ENCODE measurements at places on chromosomes 7 and 10. TPM values are rescaled to one million over a fixed set of nuclear protein-coding genes. Genes with fewer than 3 reads are reported as not detected.

The PPP1R17 gene
- total RNA-seq = not detected

The CDK14 gene
- total RNA-seq = 21.6 TPM

The H2BK1 gene
- total RNA-seq = not detected

The PRLHR gene
- 23.1 TPM for total RNA-seq

The SFMBT2 gene
- total RNA-seq = 12.5 TPM

The FRMD4A gene
- 24.8 TPM for total RNA-seq

The CFAP43 gene
- total RNA-seq = 0.25 TPM

The TEX47 gene
- not detected for total RNA-seq

The SKAP2 gene
- total RNA-seq = 12.8 TPM

The PPIA gene
- total RNA-seq = 1,197 TPM

DNA sequence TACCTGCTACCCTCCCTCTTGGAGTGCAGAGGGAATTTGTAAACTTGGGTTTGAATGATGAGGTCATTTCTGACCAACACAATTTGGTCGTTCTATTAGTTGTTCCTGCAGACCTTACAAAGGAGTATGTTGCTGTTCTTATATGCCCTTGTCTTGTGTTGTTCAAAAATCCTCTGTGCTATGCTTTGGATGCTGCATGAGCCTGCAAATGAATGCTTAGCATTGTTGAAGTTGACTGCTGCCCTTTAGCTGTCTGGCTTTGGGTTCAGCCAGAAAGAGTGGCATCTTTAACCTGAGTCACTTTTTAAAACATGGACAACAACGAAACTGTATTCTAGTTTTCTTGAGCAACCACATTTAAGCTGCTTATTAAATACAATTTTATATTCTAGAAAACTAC lies 80.3 kb downstream of the SND1 start:
- no peak for DNase-seq

DNA sequence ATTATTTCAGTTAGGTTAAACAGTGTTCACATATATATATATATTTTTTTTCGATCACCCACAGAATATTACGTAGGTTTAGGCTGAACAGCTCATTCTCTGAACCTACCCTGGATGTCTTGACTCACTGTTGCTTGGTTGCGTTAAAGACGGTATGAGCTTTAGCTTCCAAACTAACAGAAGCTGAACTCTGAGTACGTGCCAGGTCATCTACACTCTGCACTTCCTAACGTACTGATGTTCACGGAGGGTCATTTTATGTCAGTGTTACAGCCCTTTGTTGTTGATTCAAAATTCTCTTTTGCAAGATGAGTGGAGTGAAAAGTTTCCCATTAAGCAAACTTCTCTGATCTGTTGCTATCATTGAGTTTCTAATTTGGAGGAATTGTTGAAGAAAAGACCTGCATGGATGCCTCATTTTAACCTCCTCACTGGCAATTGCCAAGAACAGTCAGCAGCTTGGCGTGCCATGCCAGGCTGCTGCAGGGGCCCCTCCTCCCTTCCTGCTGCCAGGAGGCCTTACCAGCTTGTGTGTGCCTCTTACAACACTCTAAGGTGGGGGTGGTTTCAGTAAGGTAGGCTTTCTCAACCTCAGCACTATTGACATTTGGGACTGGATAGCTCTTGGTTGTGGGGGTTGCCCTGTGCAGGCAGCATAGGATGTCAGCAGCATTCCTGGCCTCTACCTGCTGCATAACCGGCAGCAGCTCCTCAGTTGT lies 44.3 kb downstream of the INSYN2A start:
- no peak for DNase-seq

GRCh38 chr7:3399858-3400257 lies 98.8 kb downstream of the SDK1 start:
- DNase-seq = no peak

- DNase-seq = no peak
Observed at GRCh38 chr10:27607591-27607990, 103.5 kb downstream of the RAB18 start.

- no peak for DNase-seq
Observed at GRCh38 chr7:17401791-17402627, 103.6 kb downstream of the AHR start.

GRCh38 chr7:83837683-83838082 lies 188.7 kb upstream of the SEMA3E start:
- DNase-seq = no peak

DNA sequence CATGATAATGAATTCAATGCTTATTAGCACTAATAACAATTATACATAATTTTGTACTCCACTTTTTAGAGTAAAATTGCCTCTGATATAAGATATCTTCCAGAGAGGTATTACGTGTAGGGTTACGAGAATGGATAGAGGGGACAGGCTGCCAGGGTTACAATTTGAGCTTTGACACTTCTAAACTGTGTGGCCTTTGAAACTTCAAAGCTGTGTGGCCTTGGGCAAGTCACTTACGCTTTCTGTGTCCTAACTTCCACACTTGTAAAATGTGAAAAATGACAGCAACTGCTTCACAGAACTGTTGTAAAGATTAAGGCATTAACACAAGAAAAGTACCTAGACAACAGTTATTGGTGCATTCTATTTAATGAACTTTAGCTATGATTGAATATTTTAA lies 259.5 kb upstream of the SLC26A5 start:
- no peak for DNase-seq

DNA sequence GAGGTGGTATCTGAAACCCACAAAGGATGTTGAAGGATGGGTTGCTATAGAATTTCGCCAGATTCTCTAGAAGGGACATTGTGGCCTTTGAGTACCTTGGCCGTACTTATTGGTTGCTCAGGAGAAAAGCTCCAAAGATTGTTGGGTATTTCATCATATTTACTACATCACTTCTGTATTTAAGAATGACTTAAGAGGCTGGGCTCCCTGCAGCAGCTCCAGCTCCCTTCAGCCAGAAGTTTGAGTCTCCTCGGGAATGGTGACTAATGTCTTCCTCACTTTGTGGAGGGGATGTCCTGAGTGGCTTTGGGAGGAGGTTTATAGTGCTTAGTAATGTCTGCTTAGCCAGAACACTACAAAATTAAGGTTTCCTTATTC lies 18.1 kb downstream of the MINDY4 start:
- DNase-seq = no peak

DNA sequence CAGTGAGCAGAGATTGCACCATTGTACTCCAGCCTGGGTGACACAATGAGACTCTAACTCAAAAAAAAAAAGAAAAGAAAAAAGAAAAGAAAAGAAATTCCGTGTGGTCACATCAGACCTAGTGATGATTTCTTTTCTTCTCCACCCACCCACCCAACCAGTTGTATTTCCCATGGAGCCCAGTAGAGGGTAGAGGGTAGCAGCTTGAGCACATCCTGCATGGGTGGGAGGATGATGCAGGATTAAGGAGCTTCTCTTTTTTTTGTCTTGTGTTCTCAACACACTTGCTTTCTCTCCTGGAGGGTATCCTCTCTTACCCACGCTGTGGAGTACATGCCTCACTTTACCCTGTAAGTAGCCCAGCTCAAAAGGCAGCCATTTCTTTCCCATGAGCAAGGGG lies 118.6 kb upstream of the CARD11 start:
- no peak for DNase-seq

GRCh38 chr10:125066764-125067450 lies 93.5 kb downstream of the CTBP2 start:
- DNase-seq = no peak

- no peak for DNase-seq
Observed at GRCh38 chr7:15764851-15765382, 78.4 kb upstream of the MEOX2 start.

- no peak for DNase-seq
Observed at GRCh38 chr7:20777377-20778062, 9.2 kb downstream of the SP8 start.

DNA sequence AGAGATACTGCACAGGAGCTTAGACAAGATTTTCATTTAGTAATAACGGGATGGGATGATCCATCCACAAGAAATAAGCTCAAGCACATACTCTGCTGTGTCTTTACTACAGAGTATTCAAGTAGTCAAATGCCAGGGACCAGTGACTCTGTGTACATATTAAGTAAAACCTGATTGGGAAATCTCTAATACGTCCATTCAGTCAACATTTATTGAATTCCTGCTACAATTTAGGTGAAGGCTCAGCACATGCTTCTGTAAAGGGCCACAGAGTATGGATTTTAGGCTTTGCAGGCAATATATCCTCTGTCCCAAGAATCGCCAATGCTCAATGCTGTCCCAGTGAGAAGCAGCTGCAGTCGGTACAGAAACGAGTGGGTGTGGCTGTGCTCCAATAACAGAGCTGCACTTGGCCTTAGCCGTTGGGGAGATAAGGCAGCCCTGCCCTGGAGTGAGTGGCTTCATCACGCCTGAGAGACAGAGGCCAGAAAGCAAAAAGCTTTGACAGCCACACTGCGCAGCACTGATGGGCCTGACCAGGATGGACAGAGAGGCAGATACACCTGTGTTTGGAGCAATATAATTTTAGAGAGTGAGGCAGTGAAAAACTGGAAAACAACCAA lies 186.8 kb downstream of the PARD3 start:
- no peak for DNase-seq

GRCh38 chr10:4121502-4122380 lies 336.7 kb upstream of the KLF6 start:
- DNase-seq = no peak

GRCh38 chr10:36946598-36946997 lies 178.8 kb upstream of the ANKRD30A start:
- no peak for DNase-seq

- DNase-seq = no peak
Observed at GRCh38 chr10:118407026-118407425, 64.9 kb upstream of the FAM204A start.

DNA sequence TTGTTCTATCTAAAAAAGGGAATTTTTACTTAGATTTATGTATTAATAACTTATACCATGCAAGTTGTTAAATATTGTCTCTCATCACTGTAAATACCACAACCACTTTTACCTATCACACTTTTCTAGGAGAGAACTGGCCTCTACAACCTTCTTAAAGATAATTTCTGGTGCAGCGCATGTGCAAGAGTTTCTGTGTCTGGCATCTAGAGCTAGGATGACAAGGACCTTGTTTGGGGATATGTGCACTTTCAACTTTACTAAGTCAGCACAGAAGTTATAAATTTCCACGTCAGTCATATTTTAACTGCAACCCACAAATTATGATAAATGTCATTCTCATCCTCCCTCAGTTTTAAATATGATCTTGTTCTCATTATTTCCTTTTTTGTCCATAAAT lies 156.9 kb upstream of the ADCY1 start:
- no peak for DNase-seq

GRCh38 chr10:44864637-44865288 lies 46.4 kb upstream of the TMEM72 start:
- DNase-seq = no peak

DNA sequence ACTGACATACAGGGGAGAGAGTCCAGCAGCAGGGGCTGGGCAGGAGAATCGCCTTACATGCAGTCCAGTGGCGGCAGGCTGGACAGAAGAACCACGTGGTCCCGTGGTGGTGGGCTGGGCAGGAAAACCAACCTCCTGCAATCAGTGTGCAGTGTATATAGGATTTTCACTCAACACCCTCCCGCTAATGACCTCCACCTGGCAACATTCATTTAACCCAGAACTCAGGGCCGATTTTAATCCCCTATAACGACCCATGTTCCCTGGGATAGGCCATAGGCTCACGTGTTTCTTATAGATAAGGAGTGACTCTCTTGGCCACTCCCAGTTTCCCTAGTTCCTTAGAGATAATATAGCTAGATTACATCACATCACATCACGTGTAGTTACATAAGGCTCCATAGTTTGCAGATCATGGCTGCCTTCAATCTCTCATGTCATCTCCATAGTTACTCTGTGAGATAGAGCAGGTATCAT lies 19.4 kb downstream of the MTURN start:
- DNase-seq = no peak

DNA sequence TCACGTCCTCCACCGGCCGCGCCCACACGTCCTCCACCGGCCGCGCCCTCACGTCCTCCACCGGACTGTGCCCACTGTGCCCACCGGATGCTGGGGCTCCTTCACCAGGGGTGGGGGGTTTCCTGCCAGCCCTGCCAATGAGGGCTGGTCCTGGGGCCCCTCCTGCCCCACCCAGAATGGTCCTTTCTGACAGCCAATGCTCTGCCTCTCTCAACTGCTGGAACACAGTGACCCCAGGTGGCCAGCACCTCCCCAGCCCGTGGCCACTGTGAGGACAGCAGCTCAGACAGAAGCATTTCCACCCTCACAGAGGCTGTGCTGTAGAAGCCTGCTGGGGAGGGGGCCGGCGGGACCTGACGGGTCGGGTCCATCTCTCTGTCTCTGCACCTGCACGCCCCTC lies 90.1 kb upstream of the DNAAF5 start:
- no peak for DNase-seq

DNA sequence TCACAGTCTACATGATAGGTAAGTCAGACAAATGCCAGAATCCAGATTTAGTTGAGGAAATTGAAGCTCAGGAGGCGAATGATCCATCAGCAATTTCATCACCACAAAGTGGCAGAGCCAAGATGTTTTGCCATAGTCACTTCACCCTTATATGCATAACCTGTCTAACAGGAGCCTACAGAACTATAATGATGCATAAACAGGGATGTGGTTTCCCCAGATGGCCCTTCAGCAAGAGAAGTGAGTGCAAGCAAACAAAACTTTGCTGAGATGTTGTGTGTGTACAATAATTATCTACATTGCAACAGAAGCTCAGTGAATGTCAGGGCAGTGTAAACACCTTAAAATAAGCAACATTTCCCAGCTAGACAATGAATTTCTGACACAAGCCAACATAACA lies 28.6 kb downstream of the PON3 start:
- DNase-seq = no peak

DNA sequence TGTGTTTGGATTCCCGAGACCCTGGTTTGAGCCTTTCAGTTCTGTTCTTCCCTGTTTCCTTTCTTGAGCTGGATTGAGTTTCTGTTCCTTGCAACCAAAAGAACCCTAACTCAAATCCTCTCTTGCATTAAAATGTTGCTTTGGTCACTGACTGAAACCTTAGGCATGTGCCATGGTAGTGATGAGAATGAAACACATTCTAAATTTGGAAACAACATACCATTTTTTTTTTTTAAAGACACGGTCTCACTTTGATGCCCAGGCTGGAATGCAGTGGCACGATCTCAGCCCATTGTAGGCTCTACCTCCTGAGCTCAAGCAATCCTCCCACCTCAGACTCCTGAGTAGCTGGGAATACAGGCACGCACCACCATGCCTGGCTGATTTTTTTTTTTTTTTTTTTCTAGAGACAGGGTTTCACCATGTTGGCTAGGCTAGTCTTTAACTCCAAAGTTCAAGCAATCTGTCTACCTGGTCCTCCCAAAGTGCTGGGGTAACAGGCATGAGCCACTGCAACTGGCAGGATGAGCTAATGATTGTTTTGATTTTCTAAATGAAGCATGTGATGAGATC lies 8.4 kb downstream of the THAP5 start:
- no peak for DNase-seq

GRCh38 chr7:87128861-87129267 lies 23.4 kb upstream of the DMTF1 start:
- DNase-seq = no peak

- no peak for DNase-seq
Observed at GRCh38 chr10:58318346-58318745, 16.5 kb upstream of the UBE2D1 start.

Measured in vagina (tissue), 2 donors.